ENCODE measurements at places on chromosomes 3 and 15. TPM values are rescaled to one million over a fixed set of nuclear protein-coding genes. Genes with fewer than 3 reads are reported as not detected.

The UBR1 gene
- total RNA-seq, result 17.1 TPM

The CHRFAM7A gene
- total RNA-seq, result 0.37 TPM

The LRRC49 gene
- 1.1 TPM for total RNA-seq

The CCDC80 gene
- total RNA-seq, result 1.2 TPM

DNA sequence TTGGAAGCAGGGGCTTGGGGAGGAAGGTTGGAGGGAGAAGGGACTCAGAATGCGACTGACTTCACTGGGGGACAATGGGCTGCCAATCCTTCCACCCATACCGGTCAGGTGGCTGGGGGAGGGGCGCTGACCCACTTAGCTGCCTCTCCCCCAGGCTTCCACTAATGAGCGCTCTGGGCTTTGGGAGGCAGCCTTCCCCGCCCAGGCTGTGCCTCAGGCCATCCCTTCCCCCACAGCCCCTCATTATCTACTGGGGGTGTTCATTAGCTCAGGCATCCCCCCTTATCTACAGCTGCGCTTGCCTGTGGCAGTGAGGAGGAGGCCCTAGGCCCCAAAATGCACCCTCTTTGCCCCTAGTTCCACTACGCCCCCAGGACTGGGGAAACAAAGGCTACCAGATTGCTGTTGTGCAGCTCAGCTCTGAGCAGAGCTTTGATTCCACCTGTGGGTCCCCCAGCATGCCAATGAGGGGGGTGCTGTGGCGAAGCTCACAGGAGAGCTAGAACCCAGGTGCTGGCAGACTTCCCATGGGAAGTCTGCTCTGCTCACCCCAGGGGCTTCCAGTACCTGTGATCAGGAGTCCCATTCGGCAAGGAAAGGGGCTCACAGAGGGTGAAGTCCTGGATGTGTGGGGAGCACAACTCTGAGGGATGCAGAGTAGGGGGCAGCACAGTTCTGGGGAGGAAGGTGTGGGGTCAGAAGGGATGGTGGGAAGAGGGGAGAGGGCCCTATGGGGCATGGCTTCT is 29.4 kb upstream of the SEMA3F start:
- no peak for DNase-seq
- no peak overlapping the region for H3K27ac ChIP-seq

DNA sequence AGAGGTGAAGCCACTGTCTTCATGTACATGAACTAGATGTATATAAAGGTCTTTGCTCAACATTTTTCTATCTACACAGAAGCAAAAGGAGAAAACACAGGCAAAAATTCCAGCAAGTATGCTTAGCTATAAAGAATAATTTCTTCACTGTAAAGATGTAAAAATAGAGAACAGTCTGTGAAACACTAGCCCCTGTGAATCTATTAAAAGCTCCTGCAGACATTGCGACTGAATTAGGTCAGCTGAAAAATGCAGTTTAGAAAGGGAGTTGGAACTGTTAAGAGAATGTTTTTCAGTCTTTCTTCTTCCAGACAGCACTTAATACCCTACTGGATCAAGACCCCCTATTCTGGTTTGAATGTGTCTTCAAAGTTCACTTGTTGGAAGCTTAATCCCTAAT is 291.5 kb downstream of the KBTBD8 start:
- H3K4me1 ChIP-seq, result no peaks in the 10 kb centered on the region
- no peaks in the 10 kb centered on the region for H3K36me3 ChIP-seq
- DNase-seq, result no peak
- no peak overlapping the region for H3K4me3 ChIP-seq

GRCh38 chr3:48143992-48144391 is 44.2 kb downstream of the CDC25A start:
- H3K27me3 ChIP-seq, result no peaks in the 10 kb centered on the region
- no peak overlapping the region for H3K4me3 ChIP-seq
- no peaks in the 10 kb centered on the region for H3K36me3 ChIP-seq
- no peaks in the 10 kb centered on the region for H3K4me1 ChIP-seq
- DNase-seq, result no peak
- no peak overlapping the region for H3K27ac ChIP-seq

All from liver (tissue), 10 donors.